ENCODE measurements at places on chromosomes 2 and 18.

DNA sequence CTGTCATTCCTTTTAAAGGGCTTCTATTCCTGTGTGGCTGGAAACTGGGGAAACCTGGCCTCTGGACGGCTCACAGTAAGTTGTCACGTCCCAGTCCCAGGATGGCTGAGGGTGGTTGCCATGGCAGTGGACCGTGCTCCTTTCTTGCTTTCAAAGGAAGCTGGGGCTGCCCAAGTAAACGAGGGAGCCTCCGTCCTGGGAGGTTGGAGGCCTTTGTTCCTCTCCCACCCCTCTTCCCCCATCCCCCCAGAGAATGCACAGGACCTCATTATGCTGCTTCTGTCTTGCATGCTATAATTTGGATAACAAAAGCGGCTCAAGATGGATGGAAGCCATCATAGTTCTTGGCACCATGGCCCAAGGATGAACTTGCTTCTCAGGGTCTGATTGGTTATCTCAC, 325.5 kb upstream of the HS6ST1 start:
- DNase-seq, result no peak

DNA sequence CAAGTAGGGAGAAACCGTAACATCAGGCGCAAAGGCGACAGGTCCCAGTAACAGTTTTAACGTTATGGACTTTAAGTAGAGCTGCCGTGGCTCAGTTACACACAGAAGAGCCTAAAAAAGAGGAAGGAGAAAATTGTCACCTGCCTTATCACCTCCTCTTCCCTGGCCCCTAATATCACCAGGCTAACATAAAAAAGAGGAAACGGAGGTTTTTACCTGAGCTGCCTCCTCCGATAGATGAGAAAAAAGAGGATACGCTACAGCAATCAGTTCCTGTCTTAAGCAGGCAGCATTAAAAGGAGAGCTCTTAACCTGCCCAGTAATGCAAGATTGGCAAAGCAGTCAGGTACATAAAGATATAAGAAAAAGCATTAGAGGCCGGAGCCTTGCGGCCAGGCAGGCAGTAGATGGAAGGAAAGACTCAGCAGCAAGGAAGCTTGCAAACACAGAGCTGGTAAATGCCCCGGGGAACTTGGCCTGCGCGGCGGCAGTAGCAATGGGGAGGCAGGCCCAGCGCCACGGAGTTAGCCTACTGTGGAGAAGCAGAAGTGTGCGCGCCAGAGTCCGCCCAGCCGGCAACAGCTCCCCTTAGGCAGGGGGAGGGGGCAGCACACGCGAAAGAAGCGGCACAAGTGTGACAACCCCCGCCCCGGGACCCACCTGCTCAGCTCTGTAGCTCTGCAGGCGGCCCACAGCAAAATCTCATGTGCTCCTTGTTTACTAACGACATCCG, 116.3 kb upstream of the SCN7A start:
- DNase-seq, result peak; percentile 44

DNA sequence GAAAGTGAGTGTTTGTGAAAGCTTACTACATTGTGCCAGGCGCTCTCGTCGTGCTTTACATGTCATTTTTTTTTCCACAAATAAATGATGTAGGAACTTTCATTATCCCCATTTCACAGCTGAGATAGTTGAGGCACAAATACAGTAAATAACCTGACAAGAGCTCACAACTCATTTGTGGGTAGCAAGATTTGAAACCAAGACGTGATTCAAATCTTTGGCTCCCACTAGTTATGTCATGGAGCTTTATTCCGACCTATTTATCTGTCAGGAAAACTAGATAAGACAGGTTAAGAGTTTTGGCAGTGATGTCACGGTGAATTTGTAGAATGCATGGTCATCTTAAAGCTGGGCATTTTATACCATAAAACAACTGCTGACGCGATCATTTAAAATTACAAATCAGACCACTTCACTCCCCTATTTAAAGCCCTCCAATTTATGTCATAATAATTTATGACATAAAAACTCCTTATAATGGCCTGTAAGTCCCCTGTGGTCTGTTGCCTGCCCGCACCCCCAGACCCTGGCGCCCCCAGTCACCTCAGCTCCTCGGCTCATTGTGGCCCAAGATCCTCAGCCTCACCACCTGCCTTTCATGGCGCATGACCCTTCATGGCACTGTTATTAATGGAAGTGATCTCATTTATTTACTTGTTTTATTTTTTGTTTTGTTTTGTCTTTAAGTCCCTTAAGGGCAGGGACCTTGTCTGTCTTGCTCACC, 678 bp upstream of the ZNF24 start:
- DNase-seq, result peak; percentile 8

GRCh38 chr2:151823651-151824050, 4.6 kb downstream of the ARL5A start:
- DNase-seq, result no peak

DNA sequence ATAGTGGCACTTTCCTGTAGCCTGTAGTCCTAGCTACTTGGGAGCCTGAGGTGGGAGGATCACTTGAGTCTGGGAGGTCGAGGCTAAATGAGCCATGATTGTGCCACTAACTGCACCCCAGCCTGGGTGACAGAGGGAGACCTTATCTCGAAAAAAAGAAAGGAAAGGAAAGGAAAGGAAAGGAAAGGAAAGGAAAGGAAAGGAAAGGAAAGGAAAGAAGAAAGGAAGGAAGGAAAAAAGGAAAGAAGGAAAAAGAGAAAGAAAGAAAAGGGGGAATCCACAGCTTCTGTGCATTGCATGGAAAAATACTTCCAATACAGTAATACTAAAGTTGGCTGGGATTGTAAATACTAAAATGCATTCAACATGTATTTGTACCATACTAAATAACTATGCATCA, 12.8 kb upstream of the PIK3C3 start:
- DNase-seq, result no peak

DNA sequence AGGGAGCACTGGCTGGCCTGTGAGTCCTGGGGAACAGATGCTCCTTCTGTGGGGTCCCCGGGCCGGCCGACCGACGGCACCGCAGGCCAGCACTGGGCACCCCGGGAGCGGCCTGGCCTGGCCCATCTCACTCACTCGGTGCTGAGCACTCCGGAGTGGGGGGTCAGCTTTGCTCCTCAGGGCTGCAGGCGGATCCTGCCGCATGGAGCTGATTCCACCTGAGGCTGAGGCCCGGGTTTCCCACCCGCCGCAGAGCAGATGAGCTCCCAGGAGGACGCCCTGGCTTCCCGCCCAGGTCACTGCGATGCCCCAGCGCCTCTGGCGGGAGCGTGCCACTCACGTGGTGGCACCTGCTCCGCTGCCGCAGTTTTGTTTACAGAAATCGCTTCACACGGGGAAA, 418.6 kb downstream of the GALR1 start:
- DNase-seq, result no peak

DNA sequence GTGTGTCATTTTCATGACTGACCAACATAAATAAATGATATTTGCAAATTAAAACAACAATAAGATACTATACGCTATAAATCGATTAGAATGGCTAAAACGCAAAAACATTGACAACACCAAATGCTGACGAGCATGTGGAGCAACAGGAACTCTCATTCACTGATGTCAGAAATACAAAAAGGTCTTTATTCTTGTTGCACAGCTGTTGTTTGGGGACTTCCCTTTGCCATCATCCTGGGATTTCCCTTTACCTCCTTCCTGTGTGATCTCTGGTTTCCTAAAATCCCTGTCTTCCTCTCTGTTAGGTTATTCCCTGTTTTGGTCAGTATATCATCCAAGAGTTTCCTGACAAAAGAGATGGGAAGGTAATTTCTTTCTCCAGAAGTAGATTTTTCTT, 66.0 kb downstream of the NOL10 start:
- DNase-seq, result no peak

All from nephron progenitor cell (in vitro differentiated cells).